HS-27A (cell line): ENCODE measurements at places on chromosomes 11 and 22.

DNA sequence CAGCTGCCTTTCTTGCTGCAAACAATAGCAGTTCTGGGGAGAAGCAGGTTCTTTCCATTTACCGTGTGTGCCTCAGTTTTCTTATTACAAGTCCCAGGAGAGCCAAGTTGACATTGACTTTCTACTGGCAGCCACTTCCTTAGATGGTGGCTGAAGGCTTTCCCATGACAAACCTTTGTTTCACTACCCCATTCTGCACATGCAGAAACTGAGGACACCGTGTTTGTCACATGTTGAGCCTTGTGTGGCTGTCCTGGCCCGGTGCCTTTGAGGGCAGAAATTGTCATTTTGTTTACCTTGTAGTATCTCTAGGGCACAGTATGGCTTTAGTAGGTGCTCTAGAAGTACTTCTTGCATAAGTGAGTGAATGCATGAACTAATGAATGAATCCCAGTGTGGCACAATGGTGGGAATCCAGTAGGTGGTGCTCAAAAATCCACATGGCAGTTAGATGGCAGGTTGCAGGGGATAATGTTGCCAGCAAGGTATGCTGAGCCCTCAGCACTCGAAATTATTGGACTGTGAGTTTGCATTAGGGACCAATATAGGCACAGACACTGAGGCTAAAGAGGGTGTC is 101.6 kb downstream of the CSNK2A3 start:
- no peak for DNase-seq

DNA sequence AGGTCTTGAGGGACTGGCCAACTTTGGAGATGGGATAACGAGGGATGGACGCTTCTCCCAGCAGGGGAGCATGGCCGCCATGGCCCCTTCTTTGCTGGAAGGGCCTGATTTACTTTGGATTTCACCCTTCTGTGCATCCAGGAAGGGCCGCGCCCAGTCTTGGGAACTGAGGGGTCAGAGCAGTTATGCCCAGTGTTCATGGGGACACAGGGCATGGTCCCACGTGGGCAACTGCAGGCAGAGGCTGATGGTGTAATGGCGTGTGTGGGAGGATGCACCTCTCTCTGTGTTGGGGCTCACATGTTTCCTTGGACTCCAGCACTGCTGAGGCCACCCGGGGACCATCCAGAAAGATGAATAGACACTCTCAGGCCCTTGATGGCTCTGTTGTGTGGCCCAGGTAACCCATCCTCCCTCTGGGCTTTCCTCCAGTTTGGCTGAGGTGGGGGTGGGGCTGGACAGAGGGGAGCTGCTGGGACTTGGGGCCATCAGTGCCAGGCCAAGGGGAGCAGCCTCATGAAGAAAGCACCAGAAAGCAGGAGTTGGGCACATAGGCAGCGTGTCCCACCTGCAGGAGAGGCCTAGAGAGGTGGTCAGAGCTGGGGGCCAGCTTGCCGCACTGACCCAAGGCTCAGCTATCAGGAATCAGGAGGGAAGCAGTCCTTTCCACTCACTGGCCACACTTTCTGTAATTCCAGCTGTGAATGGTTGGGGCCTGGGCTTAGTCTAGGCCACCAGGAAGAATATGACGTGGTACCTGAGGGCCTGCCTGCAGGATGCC is 1033.9 kb downstream of the TBC1D22A start:
- no peak for DNase-seq

- no peak for DNase-seq
Measured at GRCh38 chr22:40714499-40715337, 35.4 kb downstream of the MCHR1 start.

DNA sequence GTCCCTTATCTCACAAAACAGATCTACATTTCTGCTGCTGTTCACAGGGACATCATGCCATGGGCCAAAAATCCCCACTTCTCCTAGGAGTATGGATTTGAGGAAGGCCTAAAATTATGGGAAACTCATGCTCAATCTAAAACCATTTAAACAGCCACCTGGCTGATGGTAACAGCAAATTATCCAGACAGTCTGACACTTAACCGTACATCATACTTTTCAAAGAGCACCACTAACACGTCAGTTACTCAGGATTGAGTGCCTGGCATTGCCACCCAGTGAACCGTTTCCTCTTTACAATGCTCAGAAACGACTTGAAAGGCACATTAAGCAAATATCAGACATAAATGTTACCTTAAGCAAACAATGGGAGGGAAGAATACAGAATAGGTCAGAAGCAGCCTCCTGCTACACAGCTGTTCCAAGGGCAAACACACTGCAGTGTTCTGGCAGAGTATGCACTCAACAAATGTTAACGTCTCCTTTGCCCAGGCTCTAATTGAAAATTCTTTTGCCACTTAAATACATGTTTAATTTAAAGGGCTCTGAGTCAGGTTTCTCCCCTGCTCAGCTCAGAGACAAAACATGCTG is 18.8 kb upstream of the SLC36A4 start:
- DNase-seq = no peak

- DNase-seq = no peak
Measured at GRCh38 chr11:35274909-35275785, 136.2 kb downstream of the CD44 start.

GRCh38 chr11:96043291-96043690 is 119.4 kb upstream of the MTMR2 start:
- no peak for DNase-seq

- no peak for DNase-seq
Measured at GRCh38 chr22:42830161-42830560, 26.9 kb downstream of the ARFGAP3 start.

- no peak for DNase-seq
Measured at GRCh38 chr11:134559602-134559962, 147.5 kb upstream of the B3GAT1 start.

DNA sequence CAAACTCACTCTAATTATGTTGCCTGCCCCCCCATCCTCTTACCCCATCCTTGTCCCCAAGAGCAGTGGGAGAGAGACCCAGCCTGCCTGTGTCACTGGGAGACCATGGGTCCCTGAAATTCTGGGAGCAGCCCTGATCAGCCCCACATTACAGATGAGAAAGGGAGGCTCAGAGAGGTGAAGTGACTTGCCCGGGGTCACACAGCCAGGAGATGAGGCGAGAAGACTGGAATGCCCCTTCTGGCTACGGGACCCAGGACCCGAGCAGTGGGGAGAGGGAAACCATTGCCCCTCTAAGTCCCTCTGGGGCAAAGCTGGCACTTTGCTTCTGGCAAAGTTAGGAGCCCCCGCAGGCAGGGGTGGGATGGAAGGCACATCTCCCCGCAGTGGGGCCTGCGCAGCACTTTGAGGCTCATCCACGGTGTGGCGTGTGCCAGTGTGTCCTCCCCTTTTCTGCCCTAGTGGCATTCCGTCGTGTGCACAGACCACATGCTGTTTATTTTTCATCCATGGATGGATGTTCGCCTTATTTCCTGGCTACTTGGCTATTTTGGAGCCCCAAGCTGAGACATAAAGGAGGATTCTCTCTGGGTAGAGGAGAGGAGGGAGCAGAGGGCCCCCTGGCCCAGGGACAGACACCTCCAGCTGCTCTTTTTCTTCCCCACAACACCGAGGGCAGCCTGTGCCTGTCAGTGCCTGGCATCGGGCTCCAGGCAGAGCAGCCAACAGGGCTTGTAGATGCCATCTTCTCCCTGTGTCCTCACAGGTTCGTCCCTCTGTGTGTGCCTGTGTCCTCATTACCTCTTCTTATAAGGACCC is 3.7 kb upstream of the FGF3 start:
- DNase-seq = no peak

DNA sequence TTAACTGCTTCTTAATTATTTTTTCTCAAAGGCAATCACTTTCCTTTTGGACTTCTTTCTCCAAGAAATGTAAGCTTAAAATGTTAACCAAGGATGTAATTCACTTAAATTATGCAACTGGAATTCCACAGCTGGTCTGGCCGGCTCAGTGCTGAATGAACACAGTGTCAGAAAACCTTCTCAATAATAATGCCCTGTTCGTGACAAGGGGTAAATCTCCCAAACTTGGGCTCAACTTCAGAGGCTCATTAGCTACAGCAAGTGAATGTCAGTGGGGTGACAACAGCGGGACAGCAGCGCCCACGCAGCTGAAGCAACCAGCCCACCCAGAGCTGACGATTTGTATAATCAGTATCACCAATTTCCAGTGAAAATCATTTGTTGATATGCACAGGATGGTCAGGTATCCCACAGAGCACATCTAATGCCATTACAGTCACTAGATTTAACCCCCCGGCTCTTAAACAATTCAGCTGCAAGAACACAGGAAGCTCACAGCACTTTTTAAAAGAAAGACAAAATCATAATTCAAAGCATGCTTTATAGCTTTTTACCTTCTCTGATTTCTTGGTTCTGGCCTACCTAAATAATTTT is 704.8 kb downstream of the DLG2 start:
- DNase-seq = no peak

DNA sequence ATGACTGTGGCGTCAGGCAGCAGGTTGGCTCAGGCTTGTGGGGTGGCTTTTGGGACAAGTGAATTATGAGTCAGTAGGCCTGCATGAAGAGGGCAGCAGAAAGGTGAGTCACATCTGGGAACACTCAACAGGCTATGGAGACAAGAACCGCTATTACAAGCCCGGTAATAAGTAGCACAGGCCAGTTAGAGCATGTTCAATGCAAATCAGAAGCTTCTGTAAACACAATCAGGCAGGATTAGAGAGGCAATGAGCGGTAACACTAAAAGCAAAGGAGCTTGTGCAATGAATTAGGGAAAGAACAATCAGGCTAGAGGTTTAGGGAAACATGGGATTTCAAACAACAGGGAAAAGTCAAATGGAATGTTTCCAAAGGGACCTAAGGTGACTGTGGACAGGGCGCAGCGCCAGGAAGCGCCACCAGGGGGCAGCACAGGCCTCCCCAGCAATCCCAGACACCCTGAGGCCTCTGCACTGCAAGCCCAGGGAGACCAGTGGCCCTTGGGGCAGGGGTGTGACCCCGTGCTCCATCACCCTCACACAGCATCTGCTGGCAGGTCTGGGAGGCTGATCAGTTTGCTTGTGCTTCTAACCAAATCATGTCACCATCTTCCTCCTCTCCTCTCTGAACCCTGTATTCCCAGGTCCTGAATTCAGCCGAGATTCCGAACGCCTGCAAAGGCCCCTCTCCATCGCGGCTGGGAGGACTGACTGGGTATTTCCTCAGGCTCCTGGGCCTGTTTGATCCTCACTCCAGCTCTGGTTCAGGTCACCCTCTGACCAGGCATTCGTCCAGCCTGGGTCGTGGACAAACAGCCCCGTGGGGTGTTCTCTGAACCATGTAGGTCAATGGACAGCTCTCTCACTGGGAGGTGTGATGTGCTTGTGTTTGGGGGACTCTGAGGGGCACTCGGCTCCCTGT is 50.0 kb downstream of the C11orf58 start:
- DNase-seq = peak; percentile 54

GRCh38 chr11:47189100-47189834 is 3.0 kb upstream of the PACSIN3 start:
- no peak for DNase-seq

- peak; percentile 89 for DNase-seq
Measured at GRCh38 chr11:65574109-65574810, 1.6 kb upstream of the EHBP1L1 start.

DNA sequence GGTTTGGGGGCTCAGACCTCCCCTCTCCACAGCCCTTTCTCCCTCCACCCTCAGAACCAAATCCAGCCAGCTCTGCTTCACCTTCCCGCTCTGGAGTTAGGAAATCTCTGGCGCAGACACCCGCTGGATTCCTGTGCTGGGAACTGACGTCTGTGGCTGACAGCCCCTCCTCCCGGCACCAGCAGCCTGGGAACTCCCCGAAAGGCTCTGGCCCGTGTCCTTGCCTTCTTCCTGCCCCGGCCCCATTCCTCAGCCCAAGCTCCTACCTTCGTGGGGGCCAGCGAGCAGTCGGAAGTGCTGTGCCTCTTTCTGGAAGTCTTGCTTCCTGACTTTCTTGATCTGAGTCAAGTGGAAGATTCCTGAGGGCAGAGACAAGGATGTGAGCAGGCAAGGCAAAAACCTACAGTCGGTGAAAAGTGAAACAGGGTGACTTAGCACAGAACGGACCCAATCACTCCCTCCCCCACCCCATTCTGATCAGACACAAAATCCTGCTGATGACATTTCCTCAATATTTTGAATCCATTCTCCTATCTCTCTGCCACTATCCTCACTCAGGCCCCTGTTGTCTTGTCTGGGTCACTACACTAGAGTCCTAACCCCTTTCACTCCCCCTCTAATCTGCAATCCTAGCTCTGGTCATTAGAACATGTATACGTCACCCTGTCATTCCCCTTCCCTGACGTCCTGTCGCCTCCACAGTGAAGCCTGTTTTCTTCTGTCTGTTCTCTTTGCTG is 34.1 kb downstream of the CHRDL2 start:
- no peak for DNase-seq

DNA sequence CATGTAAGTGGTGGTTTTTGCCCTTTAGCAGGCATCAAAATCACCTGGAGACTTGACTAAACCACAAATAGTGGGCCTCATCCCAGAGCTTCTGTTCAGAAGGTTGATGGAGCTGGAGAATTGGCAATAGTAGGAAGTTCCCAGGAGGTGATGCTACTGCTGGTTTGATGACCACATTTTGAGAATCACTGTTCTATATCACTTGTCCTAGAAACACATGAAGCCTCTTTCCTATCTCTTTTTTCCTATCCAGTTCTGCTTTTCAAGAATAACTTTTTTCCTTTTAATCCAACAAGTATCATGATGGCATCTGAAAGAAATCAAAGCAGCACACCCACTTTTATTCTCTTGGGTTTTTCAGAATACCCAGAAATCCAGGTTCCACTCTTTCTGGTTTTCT is at the start of gene OR5D13:
Gene OR5D13 (plus strand): TSS at position 301 of the 400 bp plus-strand sequence. CDS start 0 bp downstream, at position 301.
- DNase-seq = no peak

DNA sequence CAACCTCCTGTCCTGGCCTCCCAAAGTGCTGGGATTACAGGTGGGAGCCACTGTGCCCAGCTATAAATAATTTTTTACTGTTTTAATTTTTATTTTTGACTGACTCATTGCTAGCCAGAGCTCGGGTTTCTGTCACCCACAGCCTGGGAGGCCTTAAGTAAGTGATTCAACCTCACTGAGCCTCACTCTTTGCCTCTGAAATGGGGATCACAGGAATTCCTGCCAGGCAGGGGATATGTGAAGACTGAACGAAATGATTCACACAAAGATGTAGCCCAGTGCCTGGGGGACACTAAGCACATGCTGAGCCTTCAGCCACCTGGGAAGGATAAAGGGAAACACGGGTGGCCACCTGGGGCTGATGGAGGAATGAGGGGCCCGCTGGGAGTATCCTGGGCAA is 3.8 kb upstream of the LRRC74B start:
- DNase-seq = no peak

- DNase-seq = no peak
Measured at GRCh38 chr22:46641811-46642266, 21.7 kb downstream of the GRAMD4 start.

- no peak for DNase-seq
Measured at GRCh38 chr22:39091126-39092081, 5.6 kb upstream of the APOBEC3H start.

DNA sequence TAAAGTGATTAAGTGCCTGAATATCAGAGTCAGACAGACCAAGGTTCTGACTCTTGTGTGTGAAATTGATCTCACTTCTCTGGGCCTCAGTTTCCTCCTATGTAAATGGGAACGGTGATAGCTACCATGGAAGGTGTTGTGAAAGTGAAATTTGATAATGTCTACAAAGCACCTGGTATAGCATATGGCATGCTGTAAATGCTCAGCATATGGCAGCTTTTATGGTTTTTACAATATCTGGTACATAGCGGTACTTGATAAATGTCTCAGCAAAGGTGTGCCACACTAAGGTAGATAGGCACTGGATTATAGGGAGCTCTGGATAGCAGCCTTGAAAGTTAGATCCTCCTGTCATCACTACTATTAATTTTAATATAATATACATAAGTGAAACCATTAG is 19.9 kb downstream of the POU2AF2 start:
- DNase-seq = no peak
